Fibroblast of skin of left quadriceps (primary cell): ENCODE measurements at places on chromosomes 3 and 15.

- no peak for DNase-seq
These were observed 185.2 kb upstream of the CFAP20DC start for GRCh38 chr3:59234884-59235633.

- DNase-seq, result no peak
These were observed 580.9 kb downstream of the EDEM1 start for GRCh38 chr3:5768281-5768945.

DNA sequence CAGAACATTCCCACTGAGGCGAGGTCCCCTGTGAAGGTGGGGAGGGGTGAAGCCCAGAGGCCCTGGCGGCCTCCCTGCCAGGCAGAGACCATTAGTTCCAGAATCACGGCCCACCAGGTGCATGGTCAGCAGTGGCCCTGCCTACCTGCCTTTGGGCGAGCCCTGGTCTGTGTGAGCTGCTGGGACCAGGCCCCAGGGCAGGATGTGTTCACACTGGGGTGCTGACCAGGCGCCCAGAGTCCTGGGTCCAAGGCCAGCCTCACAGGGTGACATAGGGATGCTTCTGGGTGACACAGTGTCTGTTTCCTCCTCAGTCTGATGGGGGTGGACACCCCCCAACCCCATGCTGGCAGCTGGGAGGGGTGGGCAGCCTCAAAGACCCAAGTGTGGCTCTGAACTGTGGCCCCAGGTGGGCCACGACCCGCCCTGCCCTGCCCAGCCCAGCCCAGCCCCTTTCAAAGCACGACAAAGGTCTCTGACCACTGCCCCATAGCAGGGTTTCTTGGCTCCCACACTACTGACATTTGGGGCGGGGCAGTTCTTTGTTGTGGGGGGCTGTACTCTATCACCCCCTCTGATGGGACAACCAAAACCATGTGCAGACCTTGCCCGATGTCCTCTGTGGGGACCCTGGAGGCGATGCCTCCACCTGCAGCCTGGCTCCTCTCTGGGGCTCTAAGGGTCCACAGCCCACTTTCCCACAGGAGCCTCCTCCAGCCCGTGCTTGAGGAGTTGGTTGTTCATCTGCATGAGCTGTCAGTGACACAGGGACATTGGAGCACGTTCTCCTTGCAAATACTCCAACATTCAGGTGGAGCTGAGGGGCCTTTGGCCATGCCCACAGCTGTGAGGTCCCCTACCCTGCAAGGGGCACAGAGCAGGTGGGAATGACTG is 44.8 kb upstream of the SLC41A3 start:
- no peak for DNase-seq

DNA sequence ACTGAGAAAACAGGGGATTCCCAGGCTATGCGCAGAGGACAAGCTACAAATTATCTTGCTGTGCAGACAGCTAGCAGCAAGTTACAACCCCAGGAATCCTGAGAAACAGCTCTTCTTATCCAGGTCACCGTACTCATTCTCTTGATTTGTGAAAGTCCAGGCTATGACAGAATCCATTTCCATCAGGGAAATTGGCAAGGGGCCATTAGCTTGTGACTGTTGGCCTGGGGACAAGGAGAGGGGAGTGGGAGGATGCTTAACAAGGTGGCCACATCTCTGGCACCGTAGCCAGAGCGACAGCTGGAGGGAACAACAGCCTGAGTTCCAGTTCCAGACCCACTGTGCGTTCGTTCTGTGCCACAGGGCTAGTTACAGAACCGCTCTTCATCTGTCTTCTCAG is 44.9 kb upstream of the PLXNA1 start:
- DNase-seq, result no peak

DNA sequence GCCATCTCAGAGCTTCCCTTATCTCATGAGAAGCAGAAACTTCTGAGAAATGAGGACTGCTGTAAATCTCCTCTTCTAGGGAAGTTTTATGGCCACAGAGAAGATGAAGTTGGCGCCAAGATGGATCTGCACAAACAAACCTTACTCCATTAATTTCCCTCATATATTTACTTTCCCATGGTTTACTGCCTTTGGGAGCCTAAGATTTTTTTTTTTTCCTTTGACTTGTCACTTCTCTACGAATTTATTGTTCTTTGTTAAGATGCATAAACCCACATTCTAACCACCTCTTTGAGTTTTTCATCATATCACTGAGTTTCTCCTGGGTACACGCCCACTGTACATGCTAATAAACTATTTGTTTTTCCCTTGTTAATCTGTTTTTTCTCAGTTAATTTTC is 21.5 kb upstream of the NPTN start:
- DNase-seq, result no peak

DNA sequence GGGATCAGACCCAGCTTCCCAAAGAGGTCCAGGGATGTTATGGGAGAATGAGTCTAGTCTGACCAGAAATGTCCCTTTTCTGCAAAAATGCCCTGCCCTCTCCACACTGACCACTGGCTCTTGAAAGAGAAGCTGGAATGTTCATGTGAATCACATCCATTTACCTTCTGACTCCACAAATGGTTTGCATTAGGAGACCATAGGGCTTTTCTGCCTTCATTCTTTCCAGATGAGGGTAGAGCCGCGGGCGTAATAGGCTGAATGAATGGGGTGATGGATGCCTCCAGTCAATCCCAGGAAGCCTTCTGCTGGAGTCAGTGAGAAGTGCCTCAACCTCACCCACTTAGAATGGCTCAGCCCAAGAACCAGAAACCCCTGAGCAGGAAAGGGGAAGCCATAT is 47.2 kb upstream of the IREB2 start:
- DNase-seq, result no peak
